Activated T-cell treated with anti-CD3 and anti-CD28 coated beads for 24 hours (primary cell): ENCODE measurements at places on chromosomes 1 and 21.

- no peak for DNase-seq
These were observed 224.2 kb downstream of the FOXD2 start for GRCh38 chr1:47662068-47662467.

GRCh38 chr1:229258031-229258756 lies 12.7 kb upstream of the RAB4A start:
- DNase-seq, result peak; percentile 46

GRCh38 chr1:53470584-53470983 lies 11.4 kb downstream of the DMRTB1 start:
- DNase-seq, result no peak

- no peak for DNase-seq
These were observed 38.5 kb downstream of the IER5 start for GRCh38 chr1:181126871-181127587.

DNA sequence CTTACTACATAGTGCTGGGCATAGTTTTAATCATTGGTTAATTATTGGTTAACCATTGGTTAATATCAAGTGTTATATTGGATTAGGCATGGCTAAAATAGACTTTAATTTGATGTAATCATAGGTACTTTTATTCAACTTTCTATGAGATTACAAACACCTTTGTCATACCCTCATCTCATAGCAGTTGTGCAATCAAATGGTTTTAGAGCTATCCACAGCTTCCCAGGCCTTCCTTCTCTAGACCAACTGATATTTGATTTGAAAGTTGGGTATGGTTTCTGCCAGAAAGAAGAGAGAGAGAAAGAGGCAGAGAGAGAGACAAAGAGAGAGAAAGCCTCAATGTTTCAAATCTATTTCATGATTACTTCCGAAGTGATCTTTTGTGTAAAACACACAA lies 9.6 kb upstream of the RGS1 start:
- no peak for DNase-seq

GRCh38 chr1:44014365-44015104 lies 16.7 kb downstream of the SLC6A9 start:
- no peak for DNase-seq

- no peak for DNase-seq
These were observed 22.7 kb downstream of the CLIC6 start for GRCh38 chr21:34691390-34692032.
